Gastrocnemius medialis (tissue), 4 donors: ENCODE measurements at places on chromosomes 5 and 9.

DNA sequence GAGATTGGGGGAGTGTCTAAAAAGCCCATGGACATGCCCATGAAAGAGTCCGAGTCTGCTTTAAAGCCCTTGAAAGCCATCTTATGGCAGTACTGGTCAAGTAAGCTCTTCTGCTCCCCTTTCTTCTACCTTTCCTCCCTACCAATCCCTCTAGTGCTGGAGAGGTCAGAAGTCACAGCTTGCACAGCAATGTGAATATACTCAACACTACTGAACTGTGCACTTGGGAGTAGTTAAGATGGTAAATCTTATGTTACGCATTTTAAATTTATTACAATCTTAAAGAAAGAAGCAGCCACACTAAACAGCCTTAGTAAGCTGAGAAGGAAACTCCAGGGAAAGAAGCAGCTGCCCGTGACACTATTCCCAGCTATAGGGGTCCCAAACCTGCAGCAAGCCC is 12.3 kb upstream of the TRAF1 start:
- no peak overlapping the region for H3K4me3 ChIP-seq
- H3K27ac ChIP-seq = no peak overlapping the region
- H3K36me3 ChIP-seq = no peaks in the 10 kb centered on the region
- no peak for DNase-seq

GRCh38 chr5:144328980-144329379 is 158.3 kb downstream of the KCTD16 start:
- no peak for DNase-seq
- H3K36me3 ChIP-seq = no peaks in the 10 kb centered on the region
- H3K4me3 ChIP-seq = no peak overlapping the region
- H3K4me1 ChIP-seq = no peaks in the 10 kb centered on the region
- H3K27me3 ChIP-seq = no peaks in the 10 kb centered on the region

DNA sequence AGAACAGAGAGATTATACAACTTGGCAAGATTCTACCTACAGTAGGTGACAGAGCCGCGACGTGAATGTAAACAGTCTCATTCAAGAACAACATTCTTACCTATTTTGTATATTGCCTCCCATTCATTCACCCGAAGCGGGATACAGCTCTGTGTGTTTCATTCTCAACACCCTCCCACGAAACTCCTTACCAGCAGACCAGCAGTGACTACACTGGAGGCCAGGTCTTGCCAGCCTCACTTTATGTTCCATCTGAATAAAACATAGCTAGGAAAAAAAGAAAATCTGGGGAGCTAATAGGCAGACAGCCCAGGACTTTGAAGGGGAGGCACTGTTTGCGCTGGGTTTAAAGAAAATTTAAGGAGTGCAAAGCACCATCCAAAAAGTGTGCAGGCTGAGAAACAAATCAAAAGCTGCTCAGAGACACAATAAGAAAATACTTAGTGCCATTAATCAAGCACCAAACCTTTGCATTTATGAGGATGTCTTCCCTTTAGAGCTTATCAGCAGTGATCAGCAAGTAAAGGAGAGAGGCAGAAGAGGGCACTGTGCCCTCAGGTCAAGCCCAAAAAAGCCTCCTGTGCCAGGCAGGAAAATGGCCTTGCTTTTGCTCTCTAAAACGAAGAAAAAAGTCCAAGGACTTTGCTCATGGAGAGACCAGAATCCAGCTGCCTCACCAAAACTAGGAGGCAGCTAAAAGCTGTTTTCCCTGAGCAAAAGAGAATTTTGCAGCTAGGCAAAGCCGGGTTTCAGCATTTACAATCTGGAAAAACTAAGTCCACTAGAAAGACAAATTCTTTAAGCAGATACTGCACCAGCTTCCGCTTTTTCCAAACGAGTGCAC is 295.1 kb downstream of the BNC2 start:
- no peak for DNase-seq
- H3K4me1 ChIP-seq = peaks cover 7% of the 10 kb centered on the region
- H3K4me3 ChIP-seq = no peak overlapping the region
- H3K27me3 ChIP-seq = no peaks in the 10 kb centered on the region
- H3K27ac ChIP-seq = no peak overlapping the region

DNA sequence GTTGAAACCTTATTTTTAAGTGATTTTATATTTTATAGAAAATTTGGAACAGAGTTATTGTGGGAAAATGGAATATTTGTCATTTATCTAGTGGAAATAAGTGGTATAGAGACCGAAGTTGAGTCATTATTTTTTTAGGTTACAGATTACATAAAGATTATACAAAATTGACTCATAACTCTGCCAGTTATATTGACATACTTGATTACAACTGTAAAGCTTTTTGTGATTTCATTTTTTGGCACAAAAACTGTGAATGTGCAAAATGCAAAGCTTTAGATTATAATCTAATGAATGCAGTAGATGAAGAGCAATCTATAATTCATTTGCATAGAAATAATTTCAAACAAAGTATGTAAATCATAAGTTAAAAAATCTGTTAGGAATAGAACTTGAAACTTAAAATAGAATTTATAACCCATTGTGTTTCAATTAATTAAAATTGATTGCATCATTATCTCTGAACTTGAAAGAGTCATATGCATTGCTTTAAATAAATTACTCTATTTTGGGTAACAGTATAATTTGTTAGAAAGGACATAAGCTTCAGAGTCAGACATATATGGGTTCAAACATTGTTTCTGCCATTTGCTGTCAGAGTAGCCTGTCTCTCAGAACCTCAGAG is 280.4 kb downstream of the FER start:
- no peak for DNase-seq
- H3K27ac ChIP-seq = no peak overlapping the region
- no peak overlapping the region for H3K4me3 ChIP-seq
- H3K4me1 ChIP-seq = no peaks in the 10 kb centered on the region

DNA sequence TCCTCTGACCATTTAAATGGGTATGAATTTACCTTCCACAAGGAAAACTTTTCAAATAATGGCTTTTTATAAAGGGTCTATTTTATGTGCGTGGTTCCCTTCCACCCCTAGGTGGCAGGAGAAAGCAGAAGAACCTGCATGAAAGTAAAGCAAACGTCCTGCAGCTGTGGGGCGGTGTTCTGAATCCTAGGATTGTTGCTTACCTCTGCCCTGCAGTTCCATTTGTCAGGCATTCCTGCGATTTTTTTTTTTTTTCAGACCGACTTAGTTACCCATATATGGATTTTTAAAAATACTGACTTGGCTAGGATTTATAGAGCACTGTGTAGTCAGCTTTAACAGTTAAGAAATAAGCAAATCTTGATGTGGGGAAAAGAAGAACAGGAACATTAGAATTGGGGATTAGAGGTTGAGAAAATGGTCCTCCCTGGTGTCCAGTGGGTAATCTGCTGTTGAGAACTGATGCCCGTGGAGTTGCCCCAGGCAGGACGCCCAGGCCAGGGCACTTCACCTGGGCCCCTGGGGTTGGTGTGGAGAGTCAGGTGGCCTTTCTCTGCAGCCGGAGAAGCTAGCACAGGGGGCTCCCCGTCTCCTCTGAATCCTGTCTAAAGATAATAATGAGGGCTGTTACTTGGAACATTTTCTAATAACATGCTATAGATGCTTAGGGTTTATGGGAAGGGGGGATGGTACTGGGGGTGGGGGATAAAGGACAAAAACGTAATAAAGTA is 30.4 kb upstream of the LTC4S start:
- H3K4me1 ChIP-seq = peaks cover 56% of the 10 kb centered on the region
- peak; percentile 51 for DNase-seq
- peak overlapping the region; percentile 20 for H3K27ac ChIP-seq
- H3K36me3 ChIP-seq = no peaks in the 10 kb centered on the region
- H3K4me3 ChIP-seq = no peak overlapping the region

GRCh38 chr9:124359855-124360678 is 55.2 kb downstream of the PSMB7 start:
- no peak overlapping the region for H3K27ac ChIP-seq
- H3K4me3 ChIP-seq = no peak overlapping the region
- H3K4me1 ChIP-seq = peaks cover 29% of the 10 kb centered on the region
- DNase-seq = no peak
- H3K36me3 ChIP-seq = no peaks in the 10 kb centered on the region

DNA sequence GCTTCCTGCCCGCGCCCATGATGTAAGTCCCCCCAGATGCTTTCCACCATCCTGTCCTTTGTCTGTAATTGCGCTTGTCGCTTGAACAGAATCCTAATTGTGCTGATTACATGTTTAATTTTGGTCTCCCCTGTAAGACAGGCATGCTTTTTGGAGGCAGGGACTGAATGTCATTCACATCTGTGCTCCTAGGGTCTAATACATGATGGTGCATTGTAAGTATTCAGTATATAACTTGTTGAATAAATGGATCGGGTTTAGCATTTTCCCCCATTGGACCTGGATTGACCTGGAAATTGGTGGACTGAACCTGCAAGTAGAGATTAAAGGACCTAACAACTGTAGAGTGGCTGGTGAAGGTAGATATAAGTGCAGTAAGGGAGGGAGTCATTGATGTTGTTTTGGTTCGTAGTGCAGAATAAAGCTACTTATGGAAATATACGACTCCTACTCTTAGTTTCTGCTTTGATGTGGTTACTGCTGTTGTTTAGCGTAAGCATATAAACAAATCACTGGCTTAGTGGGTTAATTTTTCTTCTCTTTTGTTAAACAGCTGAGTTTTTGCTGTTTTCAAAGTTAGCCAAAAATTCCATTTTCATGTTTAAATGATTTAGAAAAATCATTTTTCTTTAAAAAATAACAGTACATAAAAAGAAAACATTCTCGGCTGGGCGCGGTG is 57.3 kb downstream of the TRIO start:
- H3K4me1 ChIP-seq = peaks cover 62% of the 10 kb centered on the region
- H3K4me3 ChIP-seq = no peak overlapping the region
- peak overlapping the region; percentile 71 for H3K27ac ChIP-seq
- H3K36me3 ChIP-seq = no peaks in the 10 kb centered on the region
- H3K27me3 ChIP-seq = no peaks in the 10 kb centered on the region
- DNase-seq = no peak

- no peak for DNase-seq
- H3K27ac ChIP-seq = no peak overlapping the region
- H3K4me1 ChIP-seq = no peaks in the 10 kb centered on the region
- no peak overlapping the region for H3K4me3 ChIP-seq
- no peaks in the 10 kb centered on the region for H3K27me3 ChIP-seq
These were observed 367.5 kb upstream of the ACTBL2 start for GRCh38 chr5:57850109-57850508.

DNA sequence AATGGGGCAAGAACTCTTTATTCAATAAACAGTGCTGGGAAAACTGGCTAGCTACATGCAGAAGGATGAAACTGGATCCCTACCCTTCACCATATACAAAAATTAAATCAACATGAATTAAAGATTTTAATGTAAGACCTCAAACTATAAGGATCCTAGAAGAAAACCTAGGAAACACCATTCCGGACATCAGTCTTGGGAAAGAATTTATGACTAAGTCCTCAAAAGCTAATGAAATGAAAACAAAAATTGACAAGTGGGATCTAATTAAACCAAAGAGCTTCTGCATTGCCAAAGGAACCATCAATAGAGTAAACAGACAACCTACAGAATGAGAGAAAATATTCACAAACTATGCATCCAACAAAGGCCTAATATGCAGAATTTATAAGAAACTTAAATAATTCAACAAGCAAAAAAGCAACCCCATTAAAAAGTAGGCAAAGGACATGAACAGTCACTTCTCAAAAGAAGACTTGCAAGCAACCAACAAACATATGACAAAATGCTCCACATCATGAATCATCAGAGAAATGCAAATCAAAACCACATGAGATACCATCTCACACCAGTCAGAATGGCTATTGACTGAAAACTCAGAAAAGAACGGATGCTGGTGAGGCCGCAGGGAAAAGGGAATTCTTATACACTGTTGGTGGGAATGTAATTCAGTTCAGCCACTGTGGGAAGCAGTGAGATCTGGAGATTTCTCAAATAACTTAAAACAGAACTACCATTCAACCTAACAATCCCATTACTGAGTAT is 104.3 kb upstream of the MAP3K1 start:
- no peaks in the 10 kb centered on the region for H3K27me3 ChIP-seq
- H3K4me1 ChIP-seq = no peaks in the 10 kb centered on the region
- DNase-seq = no peak

GRCh38 chr9:127779136-127779981 is 893 bp upstream of the SH2D3C start:
- no peak overlapping the region for H3K4me3 ChIP-seq
- peaks cover 4% of the 10 kb centered on the region for H3K4me1 ChIP-seq
- H3K36me3 ChIP-seq = no peaks in the 10 kb centered on the region

DNA sequence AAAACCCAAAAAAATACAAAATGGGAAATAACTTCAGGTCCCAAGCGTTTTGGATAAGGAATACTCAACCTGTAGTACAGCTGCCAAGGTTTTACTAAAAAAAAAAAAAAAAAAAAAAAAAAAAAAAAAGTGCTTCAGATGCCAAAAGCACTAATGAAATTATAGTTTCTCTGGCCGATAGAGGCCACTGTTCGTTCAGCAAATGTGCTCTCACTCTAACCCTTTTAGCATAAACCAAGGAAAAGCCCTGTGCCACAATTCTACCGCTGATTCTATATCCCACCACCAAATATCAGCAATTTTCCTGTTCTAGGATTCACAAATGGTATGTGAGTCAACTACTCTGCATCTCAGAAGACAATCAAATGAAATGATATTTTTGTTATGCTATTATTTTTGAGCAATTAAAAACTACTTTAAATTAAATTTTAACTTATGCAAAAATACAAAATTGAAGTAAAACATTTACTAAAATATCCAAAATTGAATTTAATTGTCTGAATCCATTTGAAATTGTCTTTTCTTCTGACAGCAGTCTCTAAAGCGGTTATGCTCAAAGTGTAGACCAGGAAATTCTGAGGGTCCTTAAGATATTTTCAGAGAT is 79.8 kb downstream of the RICTOR start:
- H3K27me3 ChIP-seq = no peaks in the 10 kb centered on the region
- DNase-seq = peak; percentile 24
- no peak overlapping the region for H3K4me3 ChIP-seq
- peaks cover 9% of the 10 kb centered on the region for H3K36me3 ChIP-seq
- H3K4me1 ChIP-seq = peaks cover 15% of the 10 kb centered on the region
- no peak overlapping the region for H3K27ac ChIP-seq

- no peak overlapping the region for H3K4me3 ChIP-seq
- H3K36me3 ChIP-seq = no peaks in the 10 kb centered on the region
- peaks cover 40% of the 10 kb centered on the region for H3K4me1 ChIP-seq
- peak; percentile 34 for DNase-seq
These were observed 40.6 kb downstream of the SGCD start for GRCh38 chr5:156367597-156367996.

GRCh38 chr9:123447934-123448646 is 92.1 kb downstream of the CRB2 start:
- no peaks in the 10 kb centered on the region for H3K27me3 ChIP-seq
- no peak overlapping the region for H3K27ac ChIP-seq
- H3K36me3 ChIP-seq = no peaks in the 10 kb centered on the region
- no peak overlapping the region for H3K4me3 ChIP-seq
- H3K4me1 ChIP-seq = peaks cover 8% of the 10 kb centered on the region
